ENCODE measurements at places on chromosomes 3 and 15.

- DNase-seq, result no peak
Observed at GRCh38 chr3:4503050-4503449, 9.9 kb downstream of the ITPR1 start.

DNA sequence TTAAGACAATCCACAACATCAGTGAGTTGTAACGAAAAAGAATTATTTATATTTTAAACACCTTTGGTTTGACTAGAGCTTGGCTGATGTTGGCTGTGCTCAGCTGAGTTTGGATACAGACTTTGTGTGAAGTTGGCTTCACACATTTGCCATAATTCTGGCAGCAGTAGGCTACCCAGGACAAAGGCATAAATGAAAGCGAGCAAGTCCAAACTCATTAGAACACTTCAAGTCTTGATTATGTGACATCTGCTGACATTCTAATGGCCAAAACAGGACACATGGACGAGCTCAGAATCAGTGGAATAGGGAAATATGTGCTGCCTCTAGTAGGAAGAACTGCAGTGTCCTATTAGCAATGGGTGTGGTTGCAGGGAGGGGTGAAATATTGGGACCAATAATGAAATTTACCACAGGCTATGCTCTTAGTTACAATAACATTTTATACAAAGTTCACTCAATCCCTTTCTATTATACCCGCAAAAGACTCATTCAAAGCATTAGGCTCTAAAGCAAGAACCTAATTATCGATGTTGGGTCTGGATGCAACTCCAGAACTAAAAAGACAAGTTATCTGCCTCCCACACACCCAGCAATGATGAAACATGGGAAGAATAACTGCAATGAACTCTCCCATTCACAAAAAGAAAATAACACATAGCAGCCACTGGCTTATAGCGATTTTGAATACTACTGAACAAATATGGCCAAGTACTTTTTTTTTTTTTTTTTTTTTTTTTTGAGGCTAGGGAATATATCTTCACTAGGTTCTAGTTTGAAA is 493.9 kb upstream of the RASGRP1 start:
- DNase-seq, result no peak

DNA sequence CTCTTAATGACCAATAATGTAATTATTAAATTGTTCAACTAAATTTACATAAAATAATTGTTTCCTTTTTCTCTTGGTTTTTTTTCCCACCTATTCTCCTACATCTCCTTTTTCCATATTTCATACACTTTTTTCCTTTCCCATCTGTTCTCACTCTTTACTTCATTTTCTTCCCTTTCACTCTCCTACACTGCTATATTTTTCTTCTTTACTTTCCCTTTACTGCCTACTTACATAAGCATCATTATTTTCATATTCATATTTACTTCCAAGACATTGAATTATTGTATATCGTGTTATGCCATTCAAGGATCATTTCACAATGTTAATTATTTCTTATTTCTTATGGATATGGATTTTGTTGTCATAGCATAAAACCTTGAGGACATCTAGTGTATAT is 1275.6 kb downstream of the NSUN3 start:
- DNase-seq, result no peak

- no peak for DNase-seq
Observed at GRCh38 chr3:97687734-97688133, 76.8 kb upstream of the ARL6 start.

DNA sequence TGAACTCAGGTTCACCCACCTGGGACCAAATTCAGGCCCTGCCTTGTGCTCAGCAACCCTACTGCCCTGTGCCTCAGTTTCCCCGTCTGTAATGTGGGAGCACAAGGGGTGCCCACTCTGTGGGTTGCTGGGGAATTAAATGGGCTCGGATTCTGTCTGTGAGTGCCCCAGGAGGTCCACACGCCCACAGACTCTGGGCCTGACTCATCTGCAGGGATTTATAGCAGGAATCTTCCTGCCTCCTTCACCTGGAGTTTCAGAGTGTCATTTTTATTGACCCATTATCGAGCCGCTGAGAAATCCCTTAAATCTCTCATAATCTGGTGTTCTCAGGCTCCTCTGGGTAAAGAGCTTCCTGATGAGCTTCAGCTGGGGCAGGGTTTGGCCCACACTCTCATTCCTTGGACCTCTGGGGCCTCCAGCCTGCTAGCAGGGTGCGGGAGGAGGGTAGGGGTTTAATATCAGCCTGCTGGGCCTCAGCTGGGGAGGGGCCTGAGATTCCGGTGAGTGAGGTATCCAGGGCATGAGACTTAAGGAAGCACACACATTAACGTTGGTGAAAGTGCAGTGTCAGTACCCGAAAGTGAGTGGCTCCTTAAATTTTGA is 16.4 kb downstream of the C3orf18 start:
- DNase-seq, result no peak

GRCh38 chr3:189389346-189389745 is 217.6 kb downstream of the TPRG1 start:
- DNase-seq, result no peak

Data from substantia nigra (tissue), 51 donors.